Brain pericyte (primary cell): ENCODE measurements at places on chromosomes 4 and X.

GRCh38 chrX:119899125-119899524, 3.4 kb downstream of the AKAP14 start:
- no peak for DNase-seq

- DNase-seq: no peak
Observed at GRCh38 chr4:23084559-23085248, 392.0 kb downstream of the GBA3 start.

DNA sequence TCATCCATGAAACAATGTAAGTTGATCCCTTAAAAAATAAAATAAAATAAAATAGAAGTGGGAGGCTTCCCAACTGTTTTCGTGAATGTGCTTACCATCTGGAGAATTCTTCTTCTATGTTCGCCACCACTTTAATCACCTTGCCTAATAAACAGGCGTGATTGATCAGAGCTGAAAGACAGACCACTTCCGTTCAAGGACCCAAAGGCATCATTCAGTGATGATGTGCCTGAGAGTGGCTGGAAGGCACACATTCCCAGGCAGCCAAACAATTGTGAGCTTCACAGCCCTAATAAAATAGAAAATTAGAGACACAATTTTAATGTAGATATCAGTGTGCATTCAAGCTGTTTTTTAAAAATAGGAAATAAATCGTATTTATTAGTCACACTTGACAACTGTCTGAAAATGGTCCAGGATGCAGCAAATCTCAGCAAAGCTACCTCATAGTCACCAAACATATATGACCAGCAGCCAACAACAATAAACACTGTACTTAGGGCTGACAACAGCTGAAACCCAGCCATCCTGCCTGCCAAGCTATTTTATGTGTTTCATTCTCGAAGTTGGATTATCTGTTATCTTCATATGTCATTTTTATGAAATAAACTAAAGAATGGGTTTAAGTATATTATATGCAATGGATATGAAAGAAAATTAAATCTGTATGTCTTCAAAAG, 163.2 kb upstream of the FAM9B start:
- no peak for DNase-seq

- no peak for DNase-seq
Observed at GRCh38 chrX:120664081-120664480, 34.2 kb upstream of the C1GALT1C1 start.

DNA sequence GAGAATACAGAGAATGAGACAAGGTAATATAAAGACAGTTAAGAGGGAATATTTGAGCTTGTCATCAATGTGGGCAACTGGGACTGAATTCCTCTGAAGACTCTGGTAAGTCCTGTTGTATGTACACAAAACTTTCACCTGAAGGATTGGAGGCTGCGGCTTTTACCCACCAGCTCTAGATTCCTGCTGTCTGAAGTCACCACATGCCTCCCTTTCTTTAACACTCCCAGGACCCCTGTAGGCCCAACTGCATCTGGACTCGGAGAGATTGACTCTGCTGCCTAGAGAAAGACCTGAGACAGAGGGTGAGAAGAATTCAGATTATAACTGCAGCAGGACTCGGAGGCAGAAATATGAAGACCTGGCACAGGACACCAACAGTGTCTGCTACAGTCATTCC, 1048.0 kb downstream of the PDHA2 start:
- no peak for DNase-seq

- no peak for DNase-seq
Observed at GRCh38 chr4:147822128-147822527, 90.2 kb downstream of the ARHGAP10 start.

DNA sequence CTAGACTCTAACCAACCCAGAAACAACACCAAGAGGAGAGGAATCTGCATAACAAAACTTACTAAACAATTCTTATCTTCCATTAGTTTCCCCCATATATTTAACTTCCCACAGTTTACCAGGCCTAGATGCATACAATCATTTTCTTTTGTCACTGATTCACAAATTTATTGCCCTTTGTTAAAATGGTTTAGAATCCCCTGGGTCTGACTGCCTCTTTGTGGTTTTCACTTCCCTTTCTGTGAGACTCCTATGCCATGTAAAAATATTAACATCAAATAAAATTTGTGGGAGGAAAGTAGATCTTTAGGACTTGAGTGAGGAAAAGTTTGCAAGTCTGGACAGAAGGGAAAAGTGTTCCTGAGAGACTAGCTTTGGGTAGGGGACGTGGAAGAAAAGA, 393.8 kb upstream of the CNKSR2 start:
- no peak for DNase-seq

DNA sequence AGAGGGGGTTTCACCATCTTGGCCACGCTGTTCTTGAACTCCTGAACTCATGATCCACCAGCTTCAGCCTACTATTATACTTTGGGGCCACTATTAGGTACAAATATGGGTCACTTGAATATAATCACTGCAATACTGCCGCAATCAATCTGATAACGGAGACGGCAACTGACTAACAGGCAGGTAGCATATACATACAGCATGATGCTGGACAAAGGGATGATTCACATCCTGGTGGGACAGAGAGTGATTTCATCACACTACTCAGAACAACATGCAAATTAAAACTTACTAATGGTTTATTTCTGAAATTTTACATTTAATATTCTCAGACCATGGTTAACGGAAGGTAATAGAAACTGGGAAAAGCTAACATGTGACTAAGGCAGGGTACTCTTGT, 10.9 kb downstream of the LRBA start:
- DNase-seq: no peak

GRCh38 chrX:137748827-137749226, 182.9 kb downstream of the ZIC3 start:
- DNase-seq: no peak

DNA sequence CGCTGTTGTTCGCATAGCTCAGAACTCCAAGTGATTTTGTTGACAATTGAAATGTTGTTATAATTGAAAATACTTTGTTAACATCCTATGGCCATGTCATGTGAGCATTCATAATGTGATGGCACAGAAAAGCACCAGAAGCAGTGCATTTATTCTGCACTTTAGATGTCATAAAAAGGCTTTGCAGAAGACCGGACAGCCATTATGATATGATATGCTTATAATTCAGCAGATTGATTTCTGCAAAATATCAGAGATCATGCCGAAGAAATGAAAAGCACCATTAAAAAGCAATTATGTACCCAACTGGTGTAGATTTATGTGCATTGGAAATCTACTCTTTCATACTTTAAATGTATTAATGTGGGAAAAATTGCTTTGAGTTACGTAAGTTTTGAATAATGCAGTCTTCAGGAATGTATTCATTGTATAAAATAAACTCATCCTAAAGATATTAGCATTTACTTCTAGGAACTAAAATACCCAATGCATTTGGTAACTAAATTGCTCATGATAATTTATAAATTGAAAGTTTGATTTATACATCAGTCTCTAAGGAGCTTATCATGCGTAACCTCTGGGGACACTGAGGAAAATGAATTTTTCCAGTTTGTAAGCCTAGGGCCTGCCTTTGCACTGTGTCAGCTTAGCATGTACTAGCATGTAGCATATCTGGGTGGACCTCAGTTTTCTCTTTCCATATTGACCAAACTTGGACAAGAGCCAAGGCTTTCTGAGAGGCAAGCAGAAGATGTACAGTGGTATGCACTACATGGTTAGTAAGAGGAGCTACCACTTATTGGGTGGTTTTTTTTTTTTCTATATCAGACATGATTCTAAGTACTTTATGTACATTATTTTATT, 43.6 kb downstream of the TLR10 start:
- DNase-seq: no peak

DNA sequence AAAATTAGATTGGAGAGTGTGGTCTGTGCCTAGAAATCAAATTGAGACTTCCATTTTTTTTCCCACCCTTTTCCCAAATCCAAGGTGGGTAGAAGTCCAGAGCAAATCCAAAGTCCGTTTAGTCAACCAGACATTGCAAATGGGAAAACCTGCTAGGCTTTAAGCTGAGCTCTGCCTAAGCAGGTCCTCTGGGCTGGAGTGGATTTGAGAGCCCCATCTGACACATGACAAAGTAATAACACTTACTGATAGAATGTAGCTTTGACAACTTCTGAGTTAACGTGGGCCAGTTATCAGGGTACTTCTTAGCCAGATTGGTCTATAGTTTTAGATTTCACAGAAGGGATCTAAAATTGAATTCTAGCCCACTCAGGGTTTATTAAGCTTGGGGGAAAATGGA, 242.3 kb downstream of the GALNTL6 start:
- no peak for DNase-seq

GRCh38 chrX:17370191-17370590, 4.8 kb upstream of the NHS start:
- DNase-seq: no peak

DNA sequence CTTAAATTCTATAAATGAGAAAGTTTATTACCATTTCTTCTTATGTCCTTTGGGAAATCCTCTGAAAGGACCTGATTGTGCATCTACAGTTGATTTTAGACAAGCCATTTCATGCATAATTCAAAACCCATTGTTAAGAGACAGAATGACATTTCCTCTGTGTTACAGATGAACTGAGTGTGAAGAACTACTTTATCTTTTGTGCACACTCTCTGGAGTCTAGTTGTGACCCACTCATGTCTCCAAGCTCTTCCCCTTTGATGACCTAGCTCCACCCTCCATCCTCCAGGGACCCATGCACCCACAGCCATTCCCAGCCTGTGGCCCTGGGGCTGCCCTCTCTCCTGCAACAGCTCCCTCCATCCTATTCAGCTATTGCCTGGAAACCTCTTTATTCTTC, 57.5 kb upstream of the BMPR1B start:
- no peak for DNase-seq

DNA sequence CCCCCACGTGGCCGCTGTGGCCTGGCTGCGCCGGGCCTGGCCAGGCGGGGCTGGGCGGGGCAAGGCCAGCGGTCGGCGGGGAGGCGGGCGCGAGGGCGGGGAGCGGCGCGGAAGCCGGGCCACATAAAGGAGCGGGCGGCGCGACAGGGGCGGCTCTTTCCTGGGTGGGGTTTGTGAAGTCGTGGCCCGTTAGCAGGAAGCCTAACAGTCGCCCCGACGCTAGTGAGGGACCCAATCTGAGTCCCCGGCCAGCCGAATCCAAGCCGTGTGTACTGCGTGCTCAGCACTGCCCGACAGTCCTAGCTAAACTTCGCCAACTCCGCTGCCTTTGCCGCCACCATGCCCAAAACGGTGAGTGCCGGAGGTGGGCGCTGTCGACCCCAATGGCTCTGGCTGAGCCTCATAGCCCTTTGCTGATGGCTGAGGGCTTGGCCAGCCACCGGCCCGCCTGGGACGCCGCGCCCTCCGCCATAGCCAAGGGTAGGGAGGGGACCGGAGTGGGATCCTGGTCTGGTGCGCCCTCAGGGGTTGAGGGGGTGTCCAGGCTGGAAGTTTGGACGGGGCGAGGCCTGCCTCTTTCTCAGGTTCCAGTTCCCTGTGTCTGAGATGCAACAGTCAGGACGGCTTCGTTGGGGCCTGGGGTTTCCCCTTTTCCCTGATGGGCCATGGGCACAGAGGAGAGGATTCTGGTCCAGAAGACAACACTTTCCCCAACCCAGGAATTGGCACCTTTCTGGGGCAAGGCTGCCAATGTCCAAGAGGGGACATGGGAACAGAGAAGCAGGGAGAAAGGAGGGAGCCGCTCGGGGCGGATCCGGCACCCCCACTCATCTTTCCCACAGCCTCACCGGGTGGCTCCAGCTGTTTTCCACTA, at the start of gene MSN:
Gene MSN, plus strand, starts transcription at position 152 of the 874 bp plus-strand sequence. Its CDS starts 188 bp downstream, at position 340.
- DNase-seq: no peak

- no peak for DNase-seq
Observed at GRCh38 chr4:15003401-15003890, 1.2 kb downstream of the CPEB2 start.

- DNase-seq: no peak
Observed at GRCh38 chr4:180150818-180151217, 2092.4 kb upstream of the TENM3 start.

- no peak for DNase-seq
Observed at GRCh38 chr4:150236626-150237025, 158.4 kb downstream of the DCLK2 start.

- no peak for DNase-seq
Observed at GRCh38 chr4:32161392-32161791, 1441.2 kb downstream of the PCDH7 start.

DNA sequence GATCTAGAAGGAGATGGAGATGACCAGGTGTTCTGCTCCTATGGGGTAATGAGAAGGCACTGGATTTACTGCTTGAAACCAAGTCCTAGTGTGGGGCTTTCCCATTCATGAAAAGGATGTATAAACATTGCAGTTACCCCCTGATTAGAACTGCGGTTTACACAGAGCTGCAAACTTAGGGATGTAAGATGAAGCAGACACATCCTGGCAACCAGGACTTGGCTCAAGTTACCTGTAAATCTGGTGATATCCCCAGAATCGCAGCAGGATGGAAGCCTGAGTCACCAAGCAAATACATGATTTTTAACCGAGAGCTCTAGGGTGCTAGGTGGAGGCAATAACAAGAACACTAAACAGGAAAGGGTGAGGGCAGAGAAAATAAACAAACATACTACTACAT, 178.6 kb upstream of the MAMLD1 start:
- peak; percentile 70 for DNase-seq
